ENCODE measurements at places on chromosomes 1 and 21. TPM values are rescaled to one million over a fixed set of nuclear protein-coding genes. Genes with fewer than 3 reads are reported as not detected.

GRCh38 chr1:210303391-210303790, 25.3 kb upstream of the HHAT start:
- H3K36me3 ChIP-seq, result no peaks in the 10 kb centered on the region
- no peak for DNase-seq
- no peaks in the 10 kb centered on the region for H3K4me1 ChIP-seq
- no peak overlapping the region for H3K4me3 ChIP-seq
- H3K27me3 ChIP-seq, result peaks cover 10% of the 10 kb centered on the region

- DNase-seq, result no peak
- no peaks in the 10 kb centered on the region for H3K36me3 ChIP-seq
- H3K4me1 ChIP-seq, result no peaks in the 10 kb centered on the region
- H3K4me3 ChIP-seq, result no peak overlapping the region
These were observed 120.8 kb downstream of the GABPA start for GRCh38 chr21:25855576-25855975.

GRCh38 chr1:223011505-223011856, 131.6 kb downstream of the TLR5 start:
- no peak overlapping the region for H3K4me3 ChIP-seq
- DNase-seq, result no peak
- H3K27me3 ChIP-seq, result peaks cover 5% of the 10 kb centered on the region

DNA sequence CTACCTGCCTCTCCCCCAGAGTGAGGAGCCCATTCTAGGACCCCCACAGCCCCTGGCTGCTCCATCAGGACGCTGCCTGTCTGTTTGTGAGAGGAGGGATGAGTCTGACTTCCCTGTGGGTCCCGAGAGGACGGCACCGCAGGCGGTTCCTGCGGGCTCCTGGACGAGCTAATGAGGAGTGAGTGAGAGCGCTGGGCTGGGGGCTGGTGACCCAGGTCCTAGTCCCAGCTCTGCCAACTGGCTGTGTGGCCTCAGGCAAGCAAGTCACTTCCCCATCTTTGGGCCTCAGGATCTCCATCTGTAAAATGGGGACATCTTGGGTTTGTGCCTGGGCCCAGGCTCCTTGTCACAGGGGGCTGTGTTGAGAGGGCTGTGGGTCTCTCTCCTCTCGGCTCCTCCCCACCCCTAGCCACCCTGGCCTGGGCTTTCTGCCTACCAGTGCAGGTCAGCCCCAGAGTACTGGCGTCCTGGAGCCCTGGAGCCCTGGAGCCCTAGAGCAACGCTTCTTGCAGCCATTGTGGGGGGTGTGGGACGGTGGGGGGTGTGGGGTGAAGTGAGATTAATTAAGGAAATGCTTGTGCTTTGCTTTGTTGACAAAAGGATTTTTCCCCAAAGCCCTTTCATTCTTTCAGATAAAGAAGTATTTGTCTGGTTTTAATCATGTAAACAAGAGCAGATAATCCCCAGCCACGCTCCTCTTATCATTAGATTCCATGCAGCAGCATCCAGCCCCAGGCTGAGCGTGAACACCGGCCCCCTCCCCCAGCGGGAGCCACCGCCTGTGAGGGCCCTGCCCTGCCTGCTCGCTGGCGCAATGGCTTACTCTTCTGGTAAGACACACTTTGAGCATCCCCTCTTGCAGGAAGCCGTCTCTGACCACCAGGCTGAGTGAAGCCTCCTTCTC, 26.8 kb downstream of the SLC1A7 start:
- peaks cover 1% of the 10 kb centered on the region for H3K27me3 ChIP-seq
- H3K27ac ChIP-seq, result no peak overlapping the region
- peaks cover 9% of the 10 kb centered on the region for H3K4me1 ChIP-seq
- no peak for DNase-seq
- H3K36me3 ChIP-seq, result no peaks in the 10 kb centered on the region

DNA sequence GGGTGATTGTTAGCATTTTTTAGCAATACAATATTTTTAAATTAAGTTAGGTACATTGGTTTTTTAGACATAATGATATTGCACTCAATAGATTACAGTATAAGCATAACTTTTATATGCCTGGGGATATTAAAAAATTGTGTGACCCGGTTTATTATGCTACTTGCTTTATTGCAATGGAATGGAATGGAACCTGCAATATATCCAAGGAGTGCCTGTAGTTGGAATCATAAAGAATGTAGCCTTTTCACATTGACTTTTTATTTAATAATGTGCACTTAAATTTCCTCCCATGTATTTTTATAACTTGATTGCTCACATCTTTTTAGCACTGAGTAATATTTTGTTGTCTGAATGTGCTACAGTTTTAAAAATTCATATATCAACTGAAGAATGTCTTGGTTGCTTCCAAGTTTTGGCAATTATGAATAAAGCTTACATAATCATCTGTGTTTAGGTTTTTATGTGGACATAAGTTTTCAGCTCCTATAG, 49.2 kb downstream of the CAMSAP2 start:
- H3K4me1 ChIP-seq, result no peaks in the 10 kb centered on the region
- H3K36me3 ChIP-seq, result no peaks in the 10 kb centered on the region
- H3K27ac ChIP-seq, result no peak overlapping the region
- H3K4me3 ChIP-seq, result no peak overlapping the region

DNA sequence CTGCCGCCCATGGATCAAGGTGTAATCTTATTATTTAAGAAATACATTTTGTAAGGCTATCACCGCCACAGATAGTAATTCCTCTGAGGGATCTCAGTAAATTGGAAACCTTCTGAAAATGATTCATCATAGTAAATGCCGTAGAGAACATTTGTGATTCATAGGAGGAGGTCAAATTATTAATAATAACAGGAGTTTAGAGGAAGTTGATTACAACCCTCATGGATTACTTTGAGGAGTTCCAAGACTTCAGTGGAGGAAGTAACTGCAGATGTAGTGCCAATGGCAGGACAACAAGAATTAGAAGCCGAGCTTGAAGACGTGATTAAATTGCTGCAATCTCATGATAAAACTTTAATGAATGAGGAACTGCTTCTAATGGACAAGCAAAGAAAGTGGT, 280.1 kb downstream of the PTPRC start:
- peak overlapping the region; percentile 49 for H3K27ac ChIP-seq
- DNase-seq, result no peak
- peaks cover 68% of the 10 kb centered on the region for H3K4me1 ChIP-seq
- no peak overlapping the region for H3K4me3 ChIP-seq
- peaks cover 60% of the 10 kb centered on the region for H3K36me3 ChIP-seq
- H3K27me3 ChIP-seq, result no peaks in the 10 kb centered on the region

DNA sequence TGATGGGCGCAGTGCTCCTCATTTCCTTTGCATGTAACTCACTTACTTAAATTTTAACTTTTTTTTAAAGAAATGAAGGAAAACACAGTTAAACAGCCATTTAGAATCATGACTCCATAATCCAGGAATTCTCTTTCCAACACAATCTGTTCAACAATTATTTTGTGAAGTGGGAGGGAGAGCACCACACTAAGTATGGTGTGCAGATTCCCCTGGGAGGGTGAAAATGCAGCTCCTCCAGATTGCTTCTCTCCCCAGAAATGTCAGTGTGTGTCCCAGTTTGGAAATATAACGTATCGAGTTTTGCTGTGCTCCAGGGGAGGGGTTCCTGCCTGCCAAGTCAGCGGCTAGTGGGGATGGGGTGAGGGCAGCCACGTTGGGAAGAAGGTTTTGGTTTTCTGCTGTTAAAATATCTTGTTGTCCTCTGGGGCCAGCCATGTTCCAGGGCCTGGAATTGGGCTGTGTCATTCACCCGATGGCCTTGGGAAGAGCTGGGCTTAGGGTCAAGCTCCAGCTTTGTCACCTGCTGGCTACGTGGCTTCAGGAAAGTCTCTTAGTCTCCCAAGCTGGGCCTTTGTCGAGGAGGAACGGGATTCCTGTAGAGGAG, 17.3 kb upstream of the DISP3 start:
- H3K36me3 ChIP-seq, result no peaks in the 10 kb centered on the region
- H3K4me1 ChIP-seq, result no peaks in the 10 kb centered on the region

- peaks cover 39% of the 10 kb centered on the region for H3K27me3 ChIP-seq
- no peaks in the 10 kb centered on the region for H3K36me3 ChIP-seq
- no peak overlapping the region for H3K4me3 ChIP-seq
These were observed 272.8 kb downstream of the TNR start for GRCh38 chr1:175470591-175470990.

GRCh38 chr1:220703305-220703704, 13.1 kb downstream of the C1orf115 start:
- no peak overlapping the region for H3K27ac ChIP-seq
- DNase-seq, result no peak
- no peaks in the 10 kb centered on the region for H3K4me1 ChIP-seq

- no peaks in the 10 kb centered on the region for H3K4me1 ChIP-seq
- DNase-seq, result no peak
- H3K4me3 ChIP-seq, result no peak overlapping the region
- no peak overlapping the region for H3K27ac ChIP-seq
These were observed 38.8 kb downstream of the ST6GALNAC5 start for GRCh38 chr1:76905876-76906595.

DNA sequence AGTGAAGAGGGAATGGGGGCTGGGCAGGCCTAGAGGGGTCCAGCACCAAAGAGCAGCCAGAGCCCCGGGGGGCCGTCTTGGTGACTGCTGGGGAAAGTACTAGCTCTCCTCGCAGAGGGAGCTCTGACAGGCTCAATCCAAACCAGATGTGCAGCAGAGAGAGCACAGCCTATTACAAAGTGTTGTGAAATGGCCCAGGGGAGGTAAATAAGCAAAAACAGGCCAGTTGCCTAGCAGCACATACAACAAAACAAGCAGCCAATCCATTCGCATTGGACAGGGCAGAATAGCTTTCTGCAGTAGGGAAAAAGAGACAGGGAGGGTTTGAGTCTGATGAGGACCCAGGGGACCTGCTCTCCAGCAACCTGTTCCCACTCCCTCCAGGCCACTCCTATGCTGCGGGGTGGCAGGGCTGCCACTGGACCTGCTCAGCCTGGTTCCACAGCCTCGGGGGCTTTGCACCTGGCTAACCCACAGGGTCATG, 239.6 kb upstream of the FGGY start:
- no peak overlapping the region for H3K27ac ChIP-seq
- no peaks in the 10 kb centered on the region for H3K36me3 ChIP-seq
- no peak overlapping the region for H3K4me3 ChIP-seq
- H3K4me1 ChIP-seq, result peaks cover 8% of the 10 kb centered on the region

GRCh38 chr1:25692560-25692959, 76.0 kb downstream of the MAN1C1 start:
- no peak overlapping the region for H3K4me3 ChIP-seq
- no peaks in the 10 kb centered on the region for H3K36me3 ChIP-seq
- H3K27ac ChIP-seq, result no peak overlapping the region

- no peak overlapping the region for H3K4me3 ChIP-seq
- no peak overlapping the region for H3K27ac ChIP-seq
- H3K4me1 ChIP-seq, result no peaks in the 10 kb centered on the region
These were observed 490.5 kb upstream of the CHRM3 start for GRCh38 chr1:238895911-238896310.

- H3K4me1 ChIP-seq, result no peaks in the 10 kb centered on the region
- no peak overlapping the region for H3K4me3 ChIP-seq
- no peak for DNase-seq
- no peak overlapping the region for H3K27ac ChIP-seq
- H3K27me3 ChIP-seq, result no peaks in the 10 kb centered on the region
These were observed 17.1 kb upstream of the SPAG17 start for GRCh38 chr1:118202076-118202608.

- no peaks in the 10 kb centered on the region for H3K4me1 ChIP-seq
- no peaks in the 10 kb centered on the region for H3K36me3 ChIP-seq
- DNase-seq, result no peak
- no peak overlapping the region for H3K27ac ChIP-seq
These were observed 207.3 kb downstream of the FOXD2 start for GRCh38 chr1:47645151-47645550.

DNA sequence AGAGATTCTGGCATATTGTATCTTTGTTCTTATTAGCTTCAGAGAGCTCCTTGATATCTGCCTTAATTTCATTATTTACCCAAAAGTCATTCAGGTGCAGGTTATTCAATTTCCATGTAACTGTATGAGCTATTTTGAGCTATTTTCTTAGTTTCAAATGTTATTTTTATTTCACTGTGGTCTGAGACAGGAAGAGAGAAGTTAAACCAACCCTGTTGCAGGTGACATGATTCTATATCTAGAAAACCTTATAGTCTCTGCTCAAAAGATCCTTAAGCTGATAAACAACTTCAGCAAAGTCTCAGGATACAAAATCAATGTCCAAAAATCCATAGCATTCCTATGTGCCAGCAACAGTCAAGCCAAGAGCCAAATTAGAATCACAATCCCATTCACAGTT, 1644.0 kb upstream of the B3GALT2 start:
- H3K4me3 ChIP-seq, result no peak overlapping the region
- no peak overlapping the region for H3K27ac ChIP-seq
- H3K4me1 ChIP-seq, result peaks cover 1% of the 10 kb centered on the region
- H3K36me3 ChIP-seq, result no peaks in the 10 kb centered on the region

- DNase-seq, result no peak
- H3K4me3 ChIP-seq, result no peak overlapping the region
- H3K4me1 ChIP-seq, result peaks cover 93% of the 10 kb centered on the region
- H3K36me3 ChIP-seq, result peaks cover 90% of the 10 kb centered on the region
- H3K27me3 ChIP-seq, result no peaks in the 10 kb centered on the region
These were observed 10.0 kb downstream of the SELL start for GRCh38 chr1:169701261-169702005.

GRCh38 chr1:36345353-36345752, 21.9 kb upstream of the EVA1B start:
- no peaks in the 10 kb centered on the region for H3K27me3 ChIP-seq
- peaks cover 2% of the 10 kb centered on the region for H3K4me1 ChIP-seq
- H3K27ac ChIP-seq, result no peak overlapping the region
- H3K36me3 ChIP-seq, result peaks cover 40% of the 10 kb centered on the region
- H3K4me3 ChIP-seq, result no peak overlapping the region

GRCh38 chr1:72034827-72035226, 247.5 kb downstream of the NEGR1 start:
- no peak overlapping the region for H3K4me3 ChIP-seq
- H3K36me3 ChIP-seq, result no peaks in the 10 kb centered on the region
- no peak for DNase-seq
- no peaks in the 10 kb centered on the region for H3K4me1 ChIP-seq

DNA sequence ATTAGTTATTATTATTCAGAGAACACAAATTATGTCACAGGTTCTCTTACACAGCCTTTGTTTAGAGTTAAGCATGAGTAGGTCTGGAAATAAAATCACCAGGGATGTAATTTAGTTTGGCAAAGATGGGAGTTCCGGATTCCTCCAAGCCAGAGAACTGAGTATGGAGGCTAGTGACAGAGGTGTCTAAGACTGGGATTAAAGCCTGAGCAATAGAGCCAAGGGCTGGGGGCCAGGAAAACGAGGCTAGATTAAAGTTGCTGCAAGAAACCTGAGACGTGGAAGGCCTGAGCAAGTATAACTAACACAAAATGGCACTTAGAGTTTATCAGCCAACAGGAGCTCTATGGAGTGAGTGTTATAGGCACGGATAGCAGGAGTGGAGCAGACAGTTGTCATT, 381.6 kb downstream of the SRGAP2C start:
- peaks cover 6% of the 10 kb centered on the region for H3K4me1 ChIP-seq
- peaks cover 8% of the 10 kb centered on the region for H3K36me3 ChIP-seq
- no peak for DNase-seq
- no peaks in the 10 kb centered on the region for H3K27me3 ChIP-seq

Gene LCE2C
- total RNA-seq, result not detected

Gene EPHB2
- total RNA-seq, result not detected

Gene AXDND1
- total RNA-seq, result not detected

Gene FALEC
- 0.37 TPM for total RNA-seq

Gene TMEM240
- 0.48 TPM for total RNA-seq

Gene EXO1
- 49.2 TPM for total RNA-seq

Gene LCE2A
- total RNA-seq, result not detected

Gene HRNR
- total RNA-seq, result not detected

All from activated T-helper 2 cell treated with anti-CD3 and anti-CD28 coated beads, Interferon-gamma antibody, Interleukin-2, Interleukin-4, amounts not matched to agents 10 μg/mL and 5 μg/mL and 100 μg/mL, durations not matched to agents 14 hours and 24 hours and 36 hours (primary cell).